Endothelial cell (in vitro differentiated cells): ENCODE measurements at places on chromosomes 3 and 15. TPM values are rescaled to one million over a fixed set of nuclear protein-coding genes. Genes with fewer than 3 reads are reported as not detected.

GRCh38 chr3:186092360-186093070 lies 16.4 kb downstream of the ETV5 start:
- peaks cover 31% of the 10 kb centered on the region for H3K4me1 ChIP-seq
- H3K36me3 ChIP-seq: peaks cover 7% of the 10 kb centered on the region
- no peak overlapping the region for H3K27ac ChIP-seq
- peaks cover under 1% of the 10 kb centered on the region for H3K27me3 ChIP-seq
- no peak overlapping the region for H3K4me3 ChIP-seq

DNA sequence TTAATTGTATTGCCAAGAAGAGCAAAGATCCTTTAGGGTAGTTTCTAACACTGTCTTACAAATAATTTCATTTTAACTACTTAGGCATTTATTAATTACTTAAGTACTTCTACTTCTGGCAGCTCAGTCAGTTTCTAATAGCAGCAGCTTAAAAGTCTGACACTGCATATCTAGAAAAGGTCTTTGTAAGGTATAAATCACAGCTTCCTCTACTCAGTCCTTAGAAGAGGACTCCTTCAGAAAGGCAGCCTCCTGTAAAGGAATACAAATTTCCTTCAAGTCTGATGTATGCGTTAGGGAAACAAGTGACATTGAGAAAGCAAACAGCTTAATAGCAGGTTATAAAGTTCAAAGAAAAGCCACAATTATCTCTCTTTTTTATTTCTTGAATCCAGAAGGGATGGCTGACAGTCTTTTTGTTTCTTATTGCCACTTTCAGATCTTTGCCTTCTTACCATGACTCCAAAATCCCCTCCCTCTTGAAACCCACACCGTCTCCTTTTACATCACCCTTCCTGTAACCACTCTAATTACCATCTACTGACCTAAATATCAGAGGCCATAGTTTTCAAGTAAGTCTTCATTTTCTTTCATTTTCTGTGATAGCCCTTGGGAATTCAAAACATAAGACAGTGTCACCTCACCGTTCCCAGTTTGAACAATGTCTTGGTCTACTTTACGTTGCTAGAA lies 109.5 kb downstream of the CGGBP1 start:
- no peak overlapping the region for H3K27ac ChIP-seq
- H3K36me3 ChIP-seq: no peaks in the 10 kb centered on the region
- H3K4me3 ChIP-seq: no peak overlapping the region
- peaks cover 6% of the 10 kb centered on the region for H3K4me1 ChIP-seq
- no peak for DNase-seq

DNA sequence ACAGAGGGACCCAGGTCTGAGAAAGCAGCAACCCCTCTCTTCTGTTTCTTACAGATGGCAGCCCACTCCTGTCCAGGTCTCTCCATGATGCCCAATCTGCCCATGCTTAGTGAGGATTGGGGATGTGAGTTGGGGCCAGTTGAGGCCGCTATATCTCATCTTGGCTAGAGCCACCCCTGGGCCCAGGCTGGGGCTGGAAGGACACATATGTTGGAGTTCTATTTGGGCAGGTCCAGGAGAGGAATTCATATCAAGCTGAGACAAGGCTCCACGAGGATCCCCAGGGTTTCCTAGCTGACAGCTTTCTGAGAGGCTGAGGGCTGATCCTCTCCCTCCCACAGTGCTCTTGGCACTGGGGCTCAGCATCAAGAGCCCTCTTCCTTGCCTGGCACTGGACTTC lies 11.4 kb downstream of the TGM5 start:
- peaks cover 4% of the 10 kb centered on the region for H3K36me3 ChIP-seq
- no peaks in the 10 kb centered on the region for H3K4me1 ChIP-seq
- no peak overlapping the region for H3K4me3 ChIP-seq
- H3K27me3 ChIP-seq: peaks cover 8% of the 10 kb centered on the region
- H3K27ac ChIP-seq: no peak overlapping the region
- DNase-seq: no peak

KNL1 gene
- 9.5 TPM for total RNA-seq
